ENCODE measurements at places on chromosomes 7 and 10.

DNA sequence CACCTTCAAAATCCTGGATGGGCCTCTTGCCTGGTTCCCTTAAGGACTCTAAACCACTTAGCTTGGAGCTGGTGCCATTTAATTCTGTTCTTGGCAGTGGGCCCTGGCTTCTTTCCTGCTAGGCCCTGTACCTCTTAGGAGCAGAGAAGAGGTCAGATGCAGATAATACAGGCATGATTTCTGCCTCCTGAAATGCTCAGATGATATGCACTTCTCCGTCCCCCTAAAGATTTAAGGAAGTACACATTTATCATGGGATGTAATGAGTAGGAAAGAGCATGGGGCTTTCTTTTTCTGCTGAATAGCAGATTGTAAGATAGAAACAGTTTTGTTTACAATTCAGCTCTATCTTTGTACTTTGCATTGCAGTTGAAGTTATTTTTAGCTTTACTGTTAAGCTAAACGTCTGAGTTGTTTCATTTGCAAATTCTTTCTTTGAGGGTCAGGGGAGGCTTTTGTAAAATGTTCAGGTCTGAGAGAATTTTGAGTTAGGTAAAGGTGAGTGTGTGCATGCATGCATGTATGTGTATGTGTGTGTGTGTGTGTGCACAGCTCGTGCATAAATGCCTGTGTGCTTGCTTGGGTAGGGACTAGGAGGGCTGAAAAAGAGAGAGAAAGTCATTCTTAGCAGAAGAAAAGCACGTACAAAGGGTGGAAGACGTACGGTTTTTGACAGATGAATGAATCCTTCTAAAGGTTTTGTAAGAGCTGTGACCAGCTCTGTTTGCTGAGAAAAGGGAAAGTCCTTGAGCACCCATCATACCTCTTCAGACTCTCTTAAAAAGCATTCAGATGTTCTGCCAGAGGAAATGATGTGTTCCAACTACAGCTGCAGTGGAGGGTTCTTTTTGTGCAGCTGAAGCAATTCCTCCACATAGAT, 364.2 kb downstream of the AUTS2 start:
- DNase-seq = no peak

DNA sequence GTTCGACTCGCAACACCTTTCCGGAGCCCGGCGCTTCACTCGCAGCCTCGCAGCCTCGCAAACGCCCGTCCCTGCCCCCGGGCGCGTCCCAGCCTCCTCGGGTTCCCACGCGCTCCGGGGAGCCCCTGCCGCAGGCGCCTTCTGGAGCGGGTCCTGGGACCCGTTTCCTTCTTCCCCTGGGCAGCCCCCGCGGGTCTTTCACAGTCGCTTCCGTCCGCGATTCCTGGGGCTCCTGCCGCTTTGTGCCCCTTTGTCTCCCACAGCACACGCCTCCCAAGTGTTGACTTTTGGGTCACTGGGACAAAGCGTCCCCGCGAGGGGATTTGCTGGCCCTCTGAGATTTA, 140.7 kb downstream of the DYNC2I1 start:
- no peak for DNase-seq

GRCh38 chr10:68871105-68871711, 29.9 kb upstream of the DDX50 start:
- DNase-seq = no peak

GRCh38 chr10:126349676-126350075, 38.6 kb downstream of the ADAM12 start:
- no peak for DNase-seq

GRCh38 chr10:18690541-18690940, 31.3 kb downstream of the ARL5B start:
- no peak for DNase-seq

DNA sequence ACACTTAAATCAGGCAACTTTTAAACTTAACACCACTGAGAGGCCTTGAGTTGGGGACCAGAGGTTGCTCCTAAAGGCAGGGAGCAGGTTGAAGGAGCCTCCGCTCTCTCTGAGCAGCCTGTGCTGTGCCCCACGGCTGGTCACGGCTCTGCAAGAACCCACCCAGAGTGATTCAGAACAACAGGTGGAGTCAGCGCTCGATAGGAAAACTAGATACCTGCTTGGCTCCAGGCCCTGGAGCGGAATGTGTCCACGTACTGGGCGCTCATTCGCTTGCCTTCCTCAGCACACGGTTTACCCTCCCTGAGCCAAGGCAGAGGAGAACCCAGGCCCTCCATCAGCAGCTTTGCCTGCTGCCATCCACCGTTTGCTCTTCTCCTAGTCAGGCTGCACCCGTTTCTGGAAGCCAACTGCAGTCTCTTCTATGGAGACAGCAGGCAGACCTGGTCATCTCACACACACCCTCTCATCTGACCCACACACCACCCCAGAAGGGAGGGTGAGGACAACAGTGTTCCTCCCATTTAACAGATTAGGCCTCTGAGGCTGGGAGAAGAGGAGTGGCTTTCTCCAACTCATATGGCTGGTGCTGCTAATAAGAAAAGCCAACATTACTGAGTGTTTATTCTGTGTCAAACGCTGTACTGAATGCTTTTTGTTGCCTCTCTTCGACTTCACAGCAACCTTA, 37.6 kb upstream of the PDCD4 start:
- DNase-seq = no peak

DNA sequence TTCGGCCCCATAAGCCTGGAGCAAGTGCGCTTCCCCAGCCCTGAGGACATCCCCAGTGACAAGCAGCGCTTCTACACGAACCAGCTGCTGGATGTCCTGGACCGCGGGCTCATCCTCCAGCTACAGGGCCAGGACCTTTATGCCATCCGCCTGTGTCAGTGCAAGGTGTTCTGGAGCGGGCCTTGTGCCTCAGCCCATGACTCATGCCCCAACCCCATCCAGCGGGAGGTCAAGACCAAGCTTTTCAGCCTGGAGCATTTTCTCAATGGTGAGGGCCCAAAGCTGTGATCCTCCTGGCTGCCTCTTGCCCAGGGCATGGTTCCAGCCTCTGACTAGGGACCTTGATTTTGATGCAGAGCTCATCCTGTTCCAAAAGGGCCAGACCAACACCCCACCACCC, 10.1 kb downstream of the IRF5 start:
- DNase-seq = no peak

Measured in stimulated activated CD8-positive, alpha-beta memory T cell treated with anti-CD3 and anti-CD28 coated beads, Interleukin-15, amount 100 ng/mL, for 48 hours (primary cell).